ENCODE measurements at places on chromosomes 1 and 21.

- peak; percentile 99 for DNase-seq
Observed at GRCh38 chr1:145996433-145997015, at the start of gene TXNIP. Gene TXNIP, minus strand, starts transcription at chr1:145996579. Its CDS starts 313 bp downstream, at chr1:145996266.

DNA sequence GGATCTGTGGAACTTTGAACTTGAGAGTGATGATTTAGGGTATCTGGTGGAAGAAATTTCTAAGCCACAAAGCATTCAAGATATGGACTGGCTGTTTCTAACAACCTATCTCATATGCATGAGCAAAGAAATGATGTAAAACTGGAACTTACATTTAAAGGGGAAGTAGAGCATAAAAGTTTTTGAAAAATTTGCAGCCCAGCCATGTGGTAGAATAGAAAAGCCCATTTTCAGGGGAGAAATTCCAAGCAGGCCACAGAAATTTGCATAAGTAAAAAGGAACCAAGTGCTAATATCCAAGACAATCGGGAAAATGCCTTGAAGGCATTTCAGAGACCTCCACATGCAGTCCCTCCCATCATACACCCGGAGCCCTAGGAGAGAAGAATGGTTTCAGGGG is 15.7 kb downstream of the RIIAD1 start:
- DNase-seq: no peak

DNA sequence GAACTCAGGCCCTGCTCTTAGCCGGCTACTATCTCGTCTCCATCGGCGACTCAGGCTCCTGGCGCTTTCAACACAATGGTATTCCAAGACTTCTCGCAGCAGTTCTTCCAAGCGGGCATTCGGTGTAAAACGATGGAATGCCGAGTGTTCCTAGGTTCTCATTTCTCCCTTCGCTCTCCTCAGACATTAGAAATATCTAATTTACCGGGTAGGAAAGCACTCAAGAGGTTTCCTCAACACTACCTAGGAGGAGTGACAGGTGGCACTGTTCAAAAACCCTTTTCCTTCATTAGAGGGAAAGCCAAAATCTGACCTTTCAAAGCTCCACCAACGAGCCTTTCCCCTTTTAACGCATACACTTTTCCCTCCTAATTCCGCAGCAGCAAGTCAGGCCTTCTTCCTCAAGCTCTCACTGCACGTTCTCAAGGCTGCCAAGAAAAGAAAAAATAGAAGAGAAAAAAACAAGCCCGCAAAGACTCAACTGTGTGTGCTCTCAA is 601 bp downstream of the UBE2G2 start:
- DNase-seq: peak; percentile 67

DNA sequence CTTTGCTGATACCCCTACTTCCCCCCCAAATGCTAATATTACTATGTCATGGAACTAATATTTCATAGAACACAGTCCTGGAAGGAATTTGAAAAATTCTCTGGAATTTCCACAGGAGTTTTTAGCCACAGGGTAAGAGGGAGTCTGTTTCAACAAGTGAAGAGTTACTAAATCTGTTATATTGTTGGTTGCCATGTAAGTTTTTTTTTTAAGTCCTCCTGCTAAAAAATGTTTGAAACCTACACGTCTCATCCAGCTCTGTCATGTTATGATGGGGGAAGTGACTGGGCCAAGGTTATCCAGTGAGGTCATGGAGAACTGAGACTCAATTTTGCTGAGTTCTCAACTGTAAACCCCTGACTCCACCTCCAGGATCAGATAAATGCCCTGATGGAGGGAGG is 60.8 kb upstream of the USP24 start:
- DNase-seq: no peak

- no peak for DNase-seq
Observed at GRCh38 chr1:71885171-71885570, 397.2 kb downstream of the NEGR1 start.

DNA sequence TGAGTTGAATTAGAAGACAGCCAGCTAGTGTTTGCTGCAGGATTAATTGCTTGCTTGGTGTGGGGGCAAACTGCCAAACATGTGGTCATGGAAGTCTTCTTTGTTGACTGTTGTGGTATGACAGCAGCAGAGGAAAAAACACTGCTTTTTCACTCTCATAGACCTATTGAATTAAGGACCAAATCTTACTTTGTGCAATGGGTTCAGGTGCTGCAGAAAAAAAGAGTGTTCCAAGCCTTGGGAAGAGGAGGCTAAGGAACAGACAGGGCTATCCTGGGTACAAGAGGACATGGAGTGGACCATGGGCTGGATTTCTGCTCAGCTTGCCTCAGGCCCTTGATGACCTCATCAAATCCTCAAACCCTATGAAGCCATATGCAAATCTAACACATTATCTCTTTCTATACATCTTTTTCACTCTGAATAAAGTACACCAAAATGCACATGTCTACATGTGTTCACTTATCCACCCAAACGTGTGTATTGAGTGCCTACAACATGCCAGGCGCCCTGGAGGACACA is 61.5 kb downstream of the SIPA1L2 start:
- DNase-seq: no peak

GRCh38 chr1:8363767-8364301 is 45.9 kb downstream of the SLC45A1 start:
- DNase-seq: no peak

GRCh38 chr1:241115784-241116183 is 241.2 kb downstream of the RGS7 start:
- no peak for DNase-seq

DNA sequence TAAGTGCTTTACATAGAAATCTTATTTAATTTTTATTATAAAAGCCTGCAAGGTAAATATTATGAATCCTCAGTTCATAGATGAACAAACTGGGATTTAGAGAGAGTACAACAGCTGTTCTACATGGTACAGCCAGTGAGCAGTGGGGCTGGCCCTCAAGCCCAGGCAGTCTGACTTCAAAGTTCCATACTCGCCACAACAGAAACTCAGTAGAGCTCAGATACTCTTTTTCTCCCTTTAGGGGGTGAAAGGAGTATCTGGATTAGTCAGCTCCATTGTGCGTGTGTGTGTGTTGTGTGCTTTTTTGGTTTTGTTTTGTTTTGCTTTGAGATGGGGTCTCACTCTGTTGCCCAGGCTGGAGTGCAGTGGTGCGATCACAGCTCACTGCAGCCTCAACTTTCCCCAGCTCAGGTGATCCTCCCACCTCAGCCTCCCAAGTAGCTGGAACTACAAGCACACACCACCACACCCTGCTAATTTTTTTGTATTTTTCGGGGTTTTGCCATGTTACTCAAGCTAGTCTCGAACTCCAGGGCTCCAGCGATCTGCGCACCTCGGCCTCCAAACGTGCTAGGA is 378.5 kb downstream of the SMYD3 start:
- no peak for DNase-seq

DNA sequence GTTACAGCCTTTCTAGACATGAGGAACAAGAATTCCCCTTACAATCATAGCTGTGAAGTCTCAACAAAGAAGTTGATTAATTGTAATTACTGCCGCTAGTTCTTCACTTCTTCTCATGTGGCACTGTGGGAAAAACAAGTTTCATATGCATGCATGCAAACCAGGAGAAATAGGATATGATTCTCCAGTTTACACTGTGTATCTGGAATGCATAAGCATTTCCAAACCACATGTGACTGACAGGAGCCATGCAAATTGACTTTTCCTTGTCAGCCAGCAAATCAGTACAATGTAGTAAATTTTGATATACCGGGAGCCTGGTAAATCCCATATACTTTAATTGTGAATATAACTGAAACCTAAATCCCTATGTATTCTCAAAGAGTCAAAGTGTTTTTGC is 279.3 kb downstream of the PAPPA2 start:
- no peak for DNase-seq

- DNase-seq: no peak
Observed at GRCh38 chr1:60573726-60574409, 500.3 kb upstream of the C1orf87 start.

DNA sequence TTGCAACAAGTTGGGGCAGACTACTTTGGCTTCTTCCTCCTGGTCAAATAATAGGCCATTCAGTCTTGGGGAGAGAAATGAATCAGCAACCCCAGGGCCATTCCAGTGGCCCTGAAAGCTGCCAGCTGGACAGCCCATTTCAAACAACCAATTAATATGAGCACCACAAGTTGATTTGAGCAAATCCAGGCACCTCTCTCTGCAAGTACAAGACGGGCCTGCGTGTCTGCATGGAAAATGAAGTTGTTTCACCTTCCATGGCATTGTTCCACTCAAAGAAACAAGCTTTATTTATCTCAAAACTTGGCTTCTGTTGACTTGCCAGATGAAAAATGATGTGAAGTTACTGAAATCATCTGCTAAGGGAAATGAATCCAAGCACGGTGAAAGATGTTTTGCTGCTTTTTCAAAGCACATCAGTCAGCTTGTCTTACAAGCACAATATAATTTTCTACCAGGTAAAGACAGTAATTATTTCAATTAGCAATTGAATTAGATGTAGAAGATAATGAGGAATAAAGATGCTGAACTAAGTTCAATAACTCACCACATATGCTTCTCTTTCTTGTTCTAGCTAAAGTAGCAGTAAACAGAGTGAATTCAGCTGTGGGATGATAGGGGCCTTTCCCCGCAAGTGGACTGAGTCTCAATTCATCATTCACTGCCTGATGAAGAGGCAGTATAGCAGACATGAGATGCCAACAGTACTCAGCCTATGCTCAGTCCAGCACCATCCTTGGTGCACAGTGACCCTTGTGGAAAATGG is 95.2 kb upstream of the SSX2IP start:
- DNase-seq: no peak

GRCh38 chr1:211518330-211519289 is 26.6 kb upstream of the RD3 start:
- DNase-seq: no peak

GRCh38 chr1:31937300-31938183 is 626 bp downstream of the PTP4A2 start:
- peak; percentile 36 for DNase-seq

DNA sequence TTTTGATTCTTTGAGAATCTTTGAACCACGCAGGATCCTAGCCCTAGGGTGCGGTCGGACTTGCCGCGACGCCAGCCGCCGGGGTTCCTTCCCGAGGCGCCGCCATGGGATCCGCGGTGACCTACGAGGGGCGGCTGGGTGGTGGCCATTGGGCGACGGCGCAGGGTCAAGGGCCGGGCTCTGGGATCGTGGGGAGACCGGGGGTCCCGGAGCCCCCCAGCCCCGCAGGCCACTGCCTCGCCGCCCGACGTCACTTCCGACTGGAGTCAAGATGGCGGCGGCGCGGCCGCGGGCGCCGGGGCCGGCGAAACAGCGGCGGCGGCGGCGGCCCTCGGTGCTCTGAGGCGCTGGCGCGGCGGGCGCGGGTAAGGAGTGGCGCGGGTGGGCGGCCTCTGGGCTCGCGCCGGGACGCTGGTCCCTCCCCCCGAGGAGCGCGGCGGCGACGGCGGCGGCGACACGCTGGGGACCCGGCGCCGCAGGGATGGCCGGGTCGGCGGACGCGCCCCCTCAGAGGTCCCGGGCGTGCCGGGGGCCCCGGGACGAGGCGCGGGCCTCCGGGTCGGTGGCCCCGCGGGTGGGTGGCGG is at the start of gene PRDM2:
TSS of gene PRDM2 (plus strand) at position 253 of the 585 bp plus-strand sequence. CDS start 15,418 bp downstream, outside the sequence.
- DNase-seq: peak; percentile 22

GRCh38 chr1:221611656-221612046 is 130.2 kb downstream of the DUSP10 start:
- DNase-seq: no peak

DNA sequence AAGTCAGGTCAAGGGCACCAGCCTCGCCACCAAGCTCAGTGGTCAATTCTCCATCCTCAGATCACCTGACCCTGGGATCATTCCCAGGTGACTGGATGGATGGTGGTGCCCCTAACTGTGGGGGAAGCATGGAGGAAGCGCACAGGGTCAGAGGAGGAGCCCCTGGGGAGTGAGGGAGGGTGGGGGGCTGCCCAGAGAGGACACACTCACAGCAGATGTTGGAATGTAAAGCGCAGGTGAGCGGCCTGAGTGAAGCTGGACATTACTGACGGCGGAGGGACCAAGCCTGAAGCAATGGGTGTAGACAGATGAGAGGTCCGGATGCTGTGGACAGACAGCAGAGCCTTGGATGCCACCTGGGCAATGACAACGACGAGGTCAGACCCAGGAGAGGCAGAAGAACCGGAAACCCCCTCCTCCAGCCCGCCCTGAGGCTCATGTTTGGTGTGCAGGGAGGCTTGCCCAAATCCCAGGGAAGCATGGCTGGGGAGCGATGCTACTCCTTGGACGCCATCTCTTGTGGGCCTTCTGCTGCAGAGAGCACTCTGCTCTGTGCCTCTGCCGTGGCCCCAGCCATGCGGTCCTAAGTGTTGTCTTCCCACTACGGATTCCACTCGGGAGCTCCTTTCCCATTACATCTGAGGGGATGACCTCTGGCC is 5.7 kb upstream of the CPLANE2 start:
- no peak for DNase-seq

DNA sequence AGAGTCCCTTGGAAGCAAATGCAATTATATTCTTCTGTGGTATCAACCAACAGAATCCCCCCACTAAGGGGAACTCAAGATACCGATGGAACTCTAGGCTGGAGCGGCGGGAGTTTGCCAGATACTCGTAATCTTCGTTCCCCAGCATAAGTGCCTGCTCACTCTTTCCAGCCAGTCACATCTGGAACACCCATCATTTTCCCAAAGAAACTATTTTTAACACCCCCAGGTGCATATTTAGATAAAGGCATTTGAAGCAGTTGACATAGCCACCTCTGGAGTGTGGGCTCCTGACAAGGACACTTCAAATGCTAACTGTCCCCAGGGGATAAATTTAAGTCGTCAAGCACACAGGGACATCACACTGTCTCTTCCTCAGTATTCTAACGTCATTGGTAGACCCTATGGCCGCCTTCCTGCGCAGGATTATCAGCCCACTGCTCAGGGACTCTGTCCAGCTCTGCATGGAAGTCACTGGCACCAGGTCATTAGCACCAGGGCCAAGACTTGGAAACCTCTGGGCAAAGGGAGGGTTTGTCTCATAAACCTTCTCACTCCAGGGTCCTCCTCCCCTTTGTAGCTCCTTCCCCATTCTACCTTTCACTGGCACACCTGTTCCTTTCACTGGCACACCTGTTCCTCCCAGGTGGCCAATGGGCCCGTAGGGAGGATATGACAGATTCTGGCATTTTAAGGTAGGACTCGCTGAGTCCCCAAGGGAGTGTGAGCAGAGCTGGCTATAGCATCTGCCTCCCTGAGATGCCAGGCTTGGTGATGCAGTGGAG is 48.8 kb downstream of the H3-3A start:
- DNase-seq: no peak

GRCh38 chr1:226310637-226311195 is 1.8 kb upstream of the LIN9 start:
- DNase-seq: no peak

DNA sequence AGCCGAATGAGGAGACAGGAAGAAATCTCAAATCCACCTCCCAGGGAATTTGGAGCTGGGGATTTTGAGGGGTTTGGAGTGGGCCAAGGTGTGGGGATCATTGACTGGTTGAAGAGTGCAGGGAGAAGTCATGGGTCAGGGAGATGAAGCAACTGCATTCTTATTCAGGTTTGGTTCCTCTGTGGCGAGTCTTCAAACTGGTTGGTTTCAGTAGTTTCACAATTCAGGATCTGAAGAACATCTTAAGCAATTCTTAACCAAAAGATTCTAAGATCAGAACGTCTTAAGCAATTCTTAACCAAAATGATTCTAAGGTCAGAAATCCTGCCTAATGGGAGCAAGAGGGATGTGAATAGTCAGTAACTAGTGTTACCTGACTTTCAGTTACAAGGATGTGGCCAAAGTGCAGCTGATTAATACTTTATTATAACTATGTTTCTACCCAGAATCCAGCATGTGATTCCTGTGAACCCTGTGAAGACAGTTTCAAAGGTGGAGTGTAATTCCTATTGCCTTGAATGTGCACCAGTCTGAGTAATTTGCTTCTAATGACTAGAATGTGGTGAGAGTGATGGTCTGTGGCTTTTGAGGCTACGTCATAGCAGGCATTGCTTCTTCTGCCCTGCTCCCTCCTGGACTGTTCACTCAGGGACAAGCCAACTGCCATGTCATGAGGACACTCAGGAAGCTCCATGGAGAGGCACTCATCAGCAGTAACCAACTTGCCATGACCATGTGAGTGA is 61.2 kb downstream of the OLFML3 start:
- no peak for DNase-seq
